Trophoblast cell (in vitro differentiated cells and primary cell): ENCODE measurements at places on chromosomes 7 and 10.

- H3K27ac ChIP-seq = no peak overlapping the region
- no peak overlapping the region for H3K4me3 ChIP-seq
- H3K4me1 ChIP-seq = peaks cover 4% of the 10 kb centered on the region
- no peaks in the 10 kb centered on the region for H3K27me3 ChIP-seq
These were observed 80.8 kb upstream of the NPVF start for GRCh38 chr7:25308906-25309705.

DNA sequence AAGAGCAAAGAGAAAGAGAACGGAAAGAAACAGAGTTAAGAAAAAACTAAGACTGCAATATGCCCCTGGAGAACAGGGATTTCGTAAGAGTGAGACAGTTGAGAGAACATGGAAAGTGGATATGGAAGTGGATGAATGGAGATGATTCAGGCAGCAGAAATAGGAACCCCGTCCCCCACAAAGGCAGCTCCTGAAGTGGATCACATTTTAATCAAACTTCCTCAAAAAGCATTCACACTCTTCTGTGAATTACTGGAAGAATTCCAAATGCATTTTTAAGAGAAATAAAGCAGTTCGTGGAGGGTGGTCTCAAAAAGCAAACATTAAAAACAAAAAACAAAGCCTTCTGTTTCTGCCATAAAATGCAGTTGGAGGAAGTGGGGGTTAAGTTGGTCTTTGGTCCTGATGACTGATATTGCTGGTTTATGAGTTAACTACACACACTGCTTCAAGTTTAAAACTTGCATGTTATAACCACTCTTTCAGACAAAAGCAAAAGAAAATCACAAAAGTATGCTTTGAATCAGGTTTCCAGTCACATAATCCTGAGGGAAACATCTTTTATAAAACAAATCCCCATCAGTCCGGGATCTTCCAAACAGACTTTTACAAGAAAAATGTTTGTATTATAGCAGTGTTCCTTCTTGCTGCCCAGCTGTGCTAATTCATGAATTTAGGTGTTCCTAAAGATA is 214.3 kb downstream of the FANK1 start:
- H3K27ac ChIP-seq = no peak overlapping the region
- no peaks in the 10 kb centered on the region for H3K4me1 ChIP-seq
- DNase-seq = no peak
- no peaks in the 10 kb centered on the region for H3K36me3 ChIP-seq

DNA sequence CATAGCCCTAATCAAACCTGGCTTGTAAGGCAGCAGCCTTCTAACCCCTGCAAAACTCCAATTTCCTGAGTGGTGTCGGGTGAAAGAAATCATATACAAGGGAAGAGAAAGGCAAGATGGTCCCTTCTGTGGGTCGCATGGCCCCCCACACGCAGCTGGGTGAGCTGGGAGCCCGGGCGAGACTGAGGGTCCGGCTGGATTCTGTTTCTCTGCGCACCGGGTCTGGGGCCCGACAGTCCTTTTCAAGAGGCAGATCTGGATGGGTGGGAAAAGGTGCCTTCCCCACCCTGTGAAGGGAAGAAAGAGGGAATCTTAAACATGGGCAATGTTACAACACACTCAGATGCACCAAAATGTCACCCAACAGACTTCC is 18.5 kb downstream of the WDR86 start:
- peaks cover 6% of the 10 kb centered on the region for H3K36me3 ChIP-seq
- DNase-seq = no peak
- H3K27me3 ChIP-seq = no peaks in the 10 kb centered on the region
- no peak overlapping the region for H3K27ac ChIP-seq
- H3K4me1 ChIP-seq = no peaks in the 10 kb centered on the region
- no peak overlapping the region for H3K4me3 ChIP-seq

GRCh38 chr7:28955356-28955717 is 2.8 kb downstream of the TRIL start:
- DNase-seq = no peak
- H3K4me1 ChIP-seq = peaks cover 28% of the 10 kb centered on the region
- no peak overlapping the region for H3K27ac ChIP-seq
- H3K4me3 ChIP-seq = peak overlapping the region; percentile 83

GRCh38 chr10:132120734-132121510 is 55.2 kb downstream of the JAKMIP3 start:
- no peaks in the 10 kb centered on the region for H3K4me1 ChIP-seq
- H3K27ac ChIP-seq = no peak overlapping the region
- no peaks in the 10 kb centered on the region for H3K27me3 ChIP-seq
- DNase-seq = no peak
- H3K4me3 ChIP-seq = no peak overlapping the region

DNA sequence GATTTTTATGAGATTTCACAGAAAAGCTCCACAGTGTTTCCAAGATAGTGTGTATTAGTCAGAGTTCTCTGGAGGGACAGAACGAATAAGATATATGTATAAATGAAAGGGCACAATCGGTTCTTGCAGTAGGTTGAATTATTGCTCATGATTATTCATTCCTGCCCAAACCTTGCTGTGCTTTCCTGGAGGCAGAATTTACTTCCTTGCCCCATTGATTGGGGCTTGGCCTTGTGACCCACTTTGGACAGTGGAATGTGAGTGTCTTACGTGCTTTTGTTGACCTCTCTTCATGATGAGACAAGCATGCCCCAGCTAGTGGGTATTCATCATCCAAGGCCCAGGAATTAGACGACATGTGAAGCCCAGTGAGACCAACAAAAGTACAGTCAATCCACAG is 53.0 kb upstream of the ABCB5 start:
- no peak overlapping the region for H3K27ac ChIP-seq
- H3K27me3 ChIP-seq = no peaks in the 10 kb centered on the region
- DNase-seq = no peak
- H3K4me1 ChIP-seq = peaks cover 2% of the 10 kb centered on the region
- H3K36me3 ChIP-seq = no peaks in the 10 kb centered on the region
- no peak overlapping the region for H3K4me3 ChIP-seq

DNA sequence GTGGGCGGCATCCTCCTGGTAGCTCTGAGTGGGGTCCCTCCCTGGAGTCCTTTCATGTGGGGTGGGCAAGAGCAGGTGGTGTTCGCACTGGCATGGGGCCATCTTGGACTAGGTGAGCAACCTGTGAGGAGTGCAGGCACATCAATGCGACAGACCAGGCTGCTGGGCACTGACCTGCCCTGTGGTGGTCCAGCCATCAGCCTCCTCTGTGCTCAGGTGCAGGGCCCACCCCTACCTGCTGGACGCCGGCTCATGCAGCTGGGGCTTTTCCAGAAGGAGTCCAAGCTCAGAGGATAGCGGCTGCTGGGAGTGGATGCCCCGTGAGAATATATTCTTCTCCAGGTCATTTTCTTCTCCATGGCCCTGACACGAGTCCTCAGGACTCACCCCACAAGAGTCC is 424.4 kb downstream of the GLRX3 start:
- H3K27me3 ChIP-seq = no peaks in the 10 kb centered on the region
- DNase-seq = no peak
- peaks cover 12% of the 10 kb centered on the region for H3K4me1 ChIP-seq
- H3K36me3 ChIP-seq = no peaks in the 10 kb centered on the region
- H3K27ac ChIP-seq = no peak overlapping the region

- H3K4me3 ChIP-seq = no peak overlapping the region
- H3K4me1 ChIP-seq = no peaks in the 10 kb centered on the region
- H3K27ac ChIP-seq = no peak overlapping the region
- no peak for DNase-seq
These were observed 207.0 kb upstream of the SHH start for GRCh38 chr7:156019308-156019707.

- no peaks in the 10 kb centered on the region for H3K36me3 ChIP-seq
- H3K4me3 ChIP-seq = no peak overlapping the region
- H3K27me3 ChIP-seq = no peaks in the 10 kb centered on the region
- peak overlapping the region; percentile 63 for H3K27ac ChIP-seq
These were observed 126.9 kb upstream of the KLF6 start for GRCh38 chr10:3911713-3912442.

DNA sequence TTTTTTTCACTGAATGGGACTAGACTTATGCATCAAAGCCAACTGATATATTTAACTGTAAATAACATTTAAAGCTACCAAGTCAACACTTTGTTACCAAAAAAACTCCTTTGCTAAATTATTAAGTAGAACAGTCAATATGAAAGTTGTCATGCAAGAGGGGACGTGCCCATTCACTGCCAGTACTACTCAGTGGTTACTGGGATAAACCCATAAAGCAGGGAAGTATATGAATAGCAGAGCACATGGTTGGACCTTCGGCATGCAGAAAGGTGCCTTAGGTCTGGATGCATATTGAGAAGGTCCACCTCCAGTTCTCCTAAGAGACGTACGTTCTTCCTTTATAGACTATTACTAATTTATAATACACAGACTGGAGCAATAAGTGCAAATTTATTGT is 120.1 kb downstream of the SVOPL start:
- H3K36me3 ChIP-seq = peaks cover 30% of the 10 kb centered on the region
- no peaks in the 10 kb centered on the region for H3K4me1 ChIP-seq
- H3K27me3 ChIP-seq = no peaks in the 10 kb centered on the region
- H3K27ac ChIP-seq = no peak overlapping the region
- H3K4me3 ChIP-seq = no peak overlapping the region

DNA sequence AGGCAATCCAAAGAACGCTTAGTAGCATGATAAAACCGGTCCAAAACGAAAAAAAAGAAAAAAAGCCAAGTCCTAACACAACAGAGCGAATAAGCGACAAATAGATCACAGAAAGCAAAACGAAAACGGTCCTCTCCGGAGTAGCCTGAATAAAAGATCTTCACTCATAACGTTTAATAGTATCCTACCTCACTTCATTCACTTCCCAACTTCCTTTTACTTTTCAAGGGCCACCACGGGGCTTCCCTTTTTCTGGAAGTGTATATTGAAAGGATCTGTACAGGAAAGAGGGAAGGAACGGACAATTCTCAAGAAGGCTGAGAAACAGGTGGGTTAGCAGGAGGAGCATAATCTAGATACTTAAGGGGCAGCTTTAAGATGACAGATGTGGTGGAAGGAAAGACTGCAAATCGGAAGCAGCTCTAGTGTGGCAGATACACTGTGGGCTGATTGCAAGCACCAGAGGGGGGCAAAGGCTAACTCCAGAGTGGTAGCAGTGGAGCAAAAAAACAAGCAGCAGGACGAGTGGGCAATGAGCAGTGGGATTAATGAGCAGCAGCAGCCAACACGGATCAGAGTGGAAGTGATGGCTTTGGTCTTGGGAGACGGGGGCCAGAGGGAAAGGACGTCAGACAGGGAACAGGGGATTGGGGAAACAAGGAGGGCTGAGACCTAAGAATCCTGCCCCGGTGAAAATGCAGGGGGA is 866 bp downstream of the CNOT4 start:
- H3K27me3 ChIP-seq = no peaks in the 10 kb centered on the region
- peaks cover 1% of the 10 kb centered on the region for H3K36me3 ChIP-seq
- no peak overlapping the region for H3K27ac ChIP-seq
- DNase-seq = peak; percentile 16

- peaks cover 2% of the 10 kb centered on the region for H3K4me1 ChIP-seq
- DNase-seq = no peak
- H3K27ac ChIP-seq = no peak overlapping the region
- no peaks in the 10 kb centered on the region for H3K27me3 ChIP-seq
These were observed 83.5 kb downstream of the MYL10 start for GRCh38 chr7:101545441-101546190.

DNA sequence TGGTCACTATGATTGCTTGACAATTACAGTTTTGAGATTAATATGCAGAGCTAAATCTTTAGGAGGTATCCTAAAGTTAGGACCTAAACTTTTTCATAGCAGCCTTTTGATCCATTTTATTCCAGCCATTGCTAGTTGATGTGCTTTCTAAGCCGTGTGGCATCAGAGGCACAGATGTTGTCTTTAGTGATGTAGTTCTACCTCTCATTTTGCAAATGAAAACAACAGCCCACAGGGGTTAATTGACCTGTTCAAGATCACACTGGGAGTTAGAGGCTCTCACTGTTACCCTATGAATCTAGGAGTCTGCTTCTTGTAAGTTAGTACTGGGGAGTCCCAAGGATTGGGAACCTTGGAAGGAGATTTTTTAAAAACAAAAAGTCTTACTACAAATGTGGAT is 10.6 kb downstream of the AUTS2 start:
- H3K4me3 ChIP-seq = no peak overlapping the region
- no peaks in the 10 kb centered on the region for H3K4me1 ChIP-seq
- DNase-seq = no peak
- H3K27me3 ChIP-seq = peaks cover 10% of the 10 kb centered on the region
- H3K36me3 ChIP-seq = no peaks in the 10 kb centered on the region
- no peak overlapping the region for H3K27ac ChIP-seq

- no peak for DNase-seq
- no peaks in the 10 kb centered on the region for H3K36me3 ChIP-seq
- no peak overlapping the region for H3K27ac ChIP-seq
- peaks cover 9% of the 10 kb centered on the region for H3K4me1 ChIP-seq
These were observed 258.6 kb upstream of the NFE2L3 start for GRCh38 chr7:25893436-25893835.
